ENCODE measurements at places on chromosomes 16 and 17.

- no peak for DNase-seq
- H3K27me3 ChIP-seq = no peaks in the 10 kb centered on the region
- no peak overlapping the region for H3K27ac ChIP-seq
- H3K4me1 ChIP-seq = no peaks in the 10 kb centered on the region
These were observed 115.9 kb upstream of the TNRC6C start for GRCh38 chr17:77842528-77843147.

DNA sequence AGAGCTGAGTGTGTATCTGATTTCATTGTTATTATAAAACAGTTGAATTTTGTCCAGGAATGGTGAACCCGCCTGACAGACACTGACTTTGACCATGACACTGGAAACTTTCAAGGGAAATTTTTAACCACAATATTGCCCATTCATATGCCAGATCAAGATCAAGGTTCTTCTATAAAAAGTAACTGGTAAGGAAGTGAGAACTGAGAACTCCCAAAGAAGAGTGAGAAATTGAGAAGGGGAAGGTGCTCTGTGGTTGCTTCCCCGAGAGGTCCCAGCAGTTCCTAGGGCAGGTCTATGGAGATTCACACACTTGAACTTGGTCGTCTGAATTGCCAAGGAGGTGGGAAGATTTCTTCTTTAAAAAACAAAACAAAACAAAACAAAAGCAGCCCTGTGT, 27.3 kb downstream of the SLC6A4 start:
- DNase-seq = no peak
- H3K27ac ChIP-seq = no peak overlapping the region
- H3K36me3 ChIP-seq = no peaks in the 10 kb centered on the region
- H3K4me1 ChIP-seq = no peaks in the 10 kb centered on the region
- H3K27me3 ChIP-seq = no peaks in the 10 kb centered on the region

DNA sequence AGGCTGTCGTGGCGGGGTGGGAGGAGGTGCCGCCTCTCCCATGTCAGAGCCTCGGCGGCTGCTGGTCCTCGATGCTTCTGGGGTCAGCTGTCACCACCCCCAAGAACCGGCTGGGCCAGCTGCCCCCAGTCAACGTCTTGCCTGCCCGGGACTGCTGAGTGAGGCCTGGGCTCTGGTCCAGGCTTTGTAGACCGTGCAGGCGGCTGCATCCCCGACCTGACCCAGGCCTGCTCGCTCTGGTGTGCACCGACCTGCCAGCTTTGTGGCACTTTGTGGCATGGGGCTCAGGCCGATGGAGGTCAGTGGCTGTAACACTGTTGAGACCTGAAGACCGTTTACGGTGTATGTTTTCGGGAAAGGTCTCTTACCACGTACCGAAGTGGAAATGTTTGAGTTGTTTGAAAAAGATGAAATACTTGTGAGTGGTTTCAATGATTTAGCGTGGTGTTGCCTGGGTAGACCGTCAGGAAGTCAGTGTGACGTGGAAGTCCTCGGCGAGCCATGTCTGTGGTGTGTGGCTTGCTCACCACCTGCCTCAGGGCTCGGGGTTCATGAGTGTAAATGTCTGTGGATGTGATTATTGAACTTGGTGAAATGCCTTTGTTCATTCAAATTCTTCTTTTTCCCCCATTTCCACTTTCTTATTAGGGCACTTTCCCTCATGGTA, 53.2 kb upstream of the ZNF750 start:
- H3K27me3 ChIP-seq = no peaks in the 10 kb centered on the region
- H3K4me1 ChIP-seq = no peaks in the 10 kb centered on the region
- no peak for DNase-seq
- H3K36me3 ChIP-seq = no peaks in the 10 kb centered on the region
- no peak overlapping the region for H3K4me3 ChIP-seq
- H3K27ac ChIP-seq = no peak overlapping the region

DNA sequence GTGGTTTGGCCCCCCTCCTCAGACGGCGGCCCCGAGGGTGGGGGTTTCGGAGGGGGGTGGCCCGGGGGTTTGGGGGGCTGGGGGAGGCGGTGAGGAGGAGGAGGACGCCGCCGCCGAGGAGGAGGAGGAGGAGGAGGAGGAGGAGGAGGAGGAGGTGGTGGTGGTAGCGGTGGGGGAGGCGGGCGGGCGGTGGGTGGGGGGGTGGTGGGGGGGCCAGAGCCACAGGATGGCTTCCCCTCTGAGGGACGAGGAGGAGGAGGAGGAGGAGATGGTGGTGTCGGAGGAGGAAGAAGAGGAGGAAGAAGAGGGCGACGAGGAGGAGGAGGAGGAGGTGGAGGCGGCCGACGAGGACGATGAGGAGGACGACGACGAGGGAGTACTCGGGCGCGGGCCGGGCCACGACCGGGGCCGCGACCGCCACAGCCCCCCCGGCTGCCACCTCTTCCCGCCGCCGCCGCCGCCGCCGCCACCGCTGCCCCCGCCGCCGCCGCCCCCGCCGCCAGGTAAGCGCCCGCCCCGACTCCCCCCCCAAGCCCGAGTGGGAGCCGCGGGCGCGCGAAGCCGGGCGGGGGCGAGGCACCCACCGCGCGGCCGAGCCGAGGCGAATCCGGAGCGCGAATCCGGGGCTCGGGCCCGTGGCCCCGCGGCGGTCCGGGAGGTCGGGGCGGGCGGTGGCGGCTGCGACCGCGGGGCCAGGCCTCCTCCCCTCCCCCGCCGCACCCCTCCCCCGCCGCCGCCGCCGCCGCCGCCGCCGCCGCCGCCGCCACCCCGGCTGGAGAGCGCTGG, 3.8 kb upstream of the CHD3 start:
- H3K4me3 ChIP-seq = peak overlapping the region; percentile 63
- H3K27ac ChIP-seq = no peak overlapping the region
- DNase-seq = no peak
- H3K27me3 ChIP-seq = no peaks in the 10 kb centered on the region
- peaks cover 2% of the 10 kb centered on the region for H3K36me3 ChIP-seq
- peaks cover 33% of the 10 kb centered on the region for H3K4me1 ChIP-seq

GRCh38 chr16:14088155-14088753, 17.1 kb downstream of the MRTFB start:
- no peak overlapping the region for H3K27ac ChIP-seq
- H3K4me3 ChIP-seq = no peak overlapping the region
- H3K36me3 ChIP-seq = no peaks in the 10 kb centered on the region
- H3K4me1 ChIP-seq = 0 out of 2 replicates have a peak, but pooled peaks cover 6% of the 10 kb centered on the region
- DNase-seq = no peak

DNA sequence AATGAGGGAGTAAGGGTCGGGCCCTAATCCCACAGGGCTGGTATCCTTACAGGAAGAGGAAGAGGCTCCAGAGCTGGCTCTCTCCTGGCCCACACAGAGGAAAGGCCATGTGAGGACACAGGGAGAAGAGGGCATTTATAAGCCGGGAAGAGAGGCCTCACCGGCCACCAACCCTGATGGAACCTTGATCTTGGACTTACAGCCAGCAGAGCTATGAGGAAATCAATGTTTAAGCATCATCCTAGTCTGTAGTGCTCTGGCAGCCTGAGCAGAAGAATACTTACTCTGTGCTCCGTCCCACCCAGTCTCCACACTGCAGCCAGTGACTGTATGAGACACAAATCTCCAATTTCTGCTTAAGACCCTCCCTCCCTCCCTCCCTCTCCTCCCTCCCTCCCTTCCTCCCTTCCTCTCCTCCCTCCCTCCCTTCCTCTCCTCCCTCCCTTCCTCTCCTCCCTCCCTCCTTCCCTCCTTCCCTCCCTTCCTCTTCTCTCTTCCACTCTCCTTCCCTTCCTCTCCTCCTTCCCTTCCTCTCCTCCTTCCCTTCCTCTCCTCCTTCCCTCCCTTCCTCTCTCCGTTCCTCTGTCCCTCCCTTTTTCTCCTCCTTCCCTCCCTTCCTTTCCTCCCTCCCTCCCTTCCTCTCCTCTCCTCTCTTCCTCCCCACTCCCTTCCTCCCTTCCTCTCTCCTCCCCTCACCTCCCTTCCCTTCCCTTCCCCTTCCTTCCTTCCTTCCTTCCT, 8.9 kb upstream of the TMEM220 start:
- H3K36me3 ChIP-seq = no peaks in the 10 kb centered on the region
- DNase-seq = no peak
- no peaks in the 10 kb centered on the region for H3K27me3 ChIP-seq
- no peaks in the 10 kb centered on the region for H3K4me1 ChIP-seq
- no peak overlapping the region for H3K27ac ChIP-seq

- H3K27ac ChIP-seq = no peak within 1 kb of the TSS
- H3K27me3 ChIP-seq = peaks cover 3% of the 10 kb centered on the region
- H3K36me3 ChIP-seq = no peaks in the 10 kb centered on the region
- DNase-seq = no peak
These were observed at the start of gene SLC22A31 for GRCh38 chr16:89200124-89200849. Gene SLC22A31 (minus strand): TSS chr16:89200537. CDS start chr16:89200501, 36 bp downstream.

DNA sequence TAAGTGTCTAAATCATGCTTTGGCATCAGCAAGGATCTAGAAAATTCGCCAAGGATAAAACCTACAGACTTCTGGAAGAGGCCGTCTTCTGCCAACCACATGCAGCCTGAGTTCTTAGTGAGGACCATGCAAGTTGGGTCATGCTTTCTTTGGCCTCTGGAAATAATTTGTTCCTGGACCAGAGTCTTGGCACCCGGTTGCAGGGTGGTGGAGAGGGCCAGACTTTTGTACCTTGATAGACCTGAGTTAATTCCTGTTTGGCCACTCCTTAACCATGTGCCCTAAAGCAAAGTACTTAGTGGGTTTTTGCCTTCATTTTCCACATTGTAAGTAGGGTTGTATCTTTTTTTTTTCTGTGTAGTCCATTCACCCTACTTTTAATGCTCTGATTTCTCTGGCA, 283.4 kb upstream of the IRX5 start:
- H3K36me3 ChIP-seq = no peaks in the 10 kb centered on the region
- H3K27ac ChIP-seq = no peak overlapping the region
- DNase-seq = no peak
- no peaks in the 10 kb centered on the region for H3K4me1 ChIP-seq
- no peak overlapping the region for H3K4me3 ChIP-seq

DNA sequence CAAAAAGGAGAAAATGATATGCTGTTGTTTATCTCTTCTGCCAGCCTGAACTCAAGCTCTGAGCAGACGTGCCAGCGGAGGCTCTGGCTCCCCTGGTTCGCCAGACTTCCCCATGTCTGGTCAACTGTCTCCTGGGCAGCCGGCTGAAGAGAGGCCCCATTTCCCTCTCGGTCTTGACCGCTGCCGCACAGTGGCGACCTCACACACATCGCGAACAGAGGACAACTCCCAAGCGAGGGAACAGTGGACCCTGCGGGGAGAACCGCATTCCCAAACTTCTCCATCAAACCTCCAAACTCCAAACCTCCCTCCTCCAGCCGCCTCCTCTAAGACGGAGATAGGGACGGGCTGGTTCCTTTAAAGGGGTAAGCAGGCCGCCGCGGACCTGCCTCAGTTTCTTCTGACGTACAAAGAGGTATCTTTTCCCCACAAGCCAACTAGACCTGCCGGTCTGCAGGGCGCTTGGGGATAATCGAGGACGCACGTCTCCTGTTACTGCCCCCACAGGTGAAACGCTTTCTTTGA, 24.9 kb upstream of the RFFL start:
- H3K36me3 ChIP-seq = no peaks in the 10 kb centered on the region
- DNase-seq = no peak
- no peaks in the 10 kb centered on the region for H3K27me3 ChIP-seq
- H3K4me1 ChIP-seq = peaks cover 20% of the 10 kb centered on the region
- peak overlapping the region; percentile 85 for H3K27ac ChIP-seq

- no peaks in the 10 kb centered on the region for H3K36me3 ChIP-seq
- no peaks in the 10 kb centered on the region for H3K4me1 ChIP-seq
- no peak for DNase-seq
These were observed 112.0 kb upstream of the CREBBP start for GRCh38 chr16:3992297-3993051.

DNA sequence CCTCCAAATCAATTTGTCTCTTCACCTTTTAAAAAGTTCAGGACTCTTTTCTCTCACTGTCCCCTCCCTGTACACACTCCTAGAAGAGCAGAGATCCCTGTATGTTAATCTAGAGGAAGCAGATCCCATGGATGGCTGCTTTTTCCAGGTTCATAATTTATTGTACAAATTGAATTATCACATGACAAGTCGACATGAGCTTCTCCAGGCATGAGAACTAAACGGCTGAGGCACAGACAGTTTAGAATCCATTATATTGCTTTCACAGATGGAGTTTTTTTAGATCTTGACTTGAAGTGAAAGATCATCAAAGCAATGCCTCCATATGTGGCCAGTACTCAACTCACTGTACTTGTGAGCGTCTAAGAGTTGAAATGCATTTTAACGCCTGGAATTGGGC, 47.9 kb downstream of the RGS9 start:
- H3K4me3 ChIP-seq = no peak overlapping the region
- peaks cover 5% of the 10 kb centered on the region for H3K27me3 ChIP-seq
- DNase-seq = no peak
- no peaks in the 10 kb centered on the region for H3K4me1 ChIP-seq
- H3K27ac ChIP-seq = no peak overlapping the region
- no peaks in the 10 kb centered on the region for H3K36me3 ChIP-seq

DNA sequence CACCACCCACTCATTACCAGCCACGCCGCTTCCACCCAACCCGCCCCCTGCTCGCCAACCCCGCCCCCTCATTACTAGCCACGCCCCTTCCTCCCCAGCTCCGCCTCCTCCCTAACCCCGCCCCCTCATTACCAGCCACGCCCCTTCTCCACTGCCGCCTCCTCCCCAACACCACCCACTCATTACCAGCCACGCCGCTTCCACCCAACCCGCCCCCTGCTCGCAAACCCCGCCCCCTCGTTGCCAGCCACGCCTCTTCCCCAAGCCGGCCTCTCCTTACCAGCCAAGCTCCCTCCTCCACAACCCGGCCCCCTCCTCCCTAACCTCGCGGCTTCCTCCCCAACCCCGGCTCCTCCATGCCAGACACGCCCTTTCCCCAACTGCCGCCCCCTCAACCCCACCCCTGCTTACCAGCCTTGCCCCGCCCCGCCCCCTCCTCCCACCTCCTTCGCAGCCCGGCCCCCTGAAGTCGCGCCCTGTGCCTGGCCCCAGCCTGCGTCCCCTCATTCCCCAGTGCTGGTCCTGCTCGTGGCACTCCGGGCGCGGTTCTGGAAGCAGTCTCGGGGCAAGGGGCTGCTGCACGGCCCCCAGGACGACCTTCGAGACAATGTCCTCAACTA, 7.3 kb downstream of the SLC22A31 start:
- H3K4me1 ChIP-seq = no peaks in the 10 kb centered on the region
- H3K4me3 ChIP-seq = no peak overlapping the region
- H3K27ac ChIP-seq = no peak overlapping the region
- H3K36me3 ChIP-seq = no peaks in the 10 kb centered on the region
- H3K27me3 ChIP-seq = no peaks in the 10 kb centered on the region

GRCh38 chr16:51851111-51851510, 695.8 kb downstream of the TOX3 start:
- no peaks in the 10 kb centered on the region for H3K27me3 ChIP-seq
- no peak overlapping the region for H3K4me3 ChIP-seq
- DNase-seq = no peak

DNA sequence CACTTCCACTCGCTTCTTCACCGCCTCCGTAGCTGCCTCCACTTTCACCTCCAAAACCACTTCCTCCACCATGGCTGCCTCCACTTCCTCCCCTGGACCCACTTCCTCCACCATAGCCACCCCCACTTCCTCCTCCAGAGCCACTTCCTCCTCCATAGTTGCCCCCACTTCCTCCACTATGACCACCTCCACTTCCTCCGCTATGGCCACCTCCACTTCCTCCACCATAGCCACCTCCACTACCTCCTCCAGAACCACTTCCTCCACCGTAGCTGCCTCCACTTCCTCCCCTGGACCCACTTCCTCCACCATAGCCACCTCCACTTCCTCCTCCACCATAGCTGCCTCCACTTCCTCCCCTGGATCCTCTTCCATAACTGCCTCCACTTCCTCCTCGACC, 4.5 kb downstream of the KRT9 start:
- no peaks in the 10 kb centered on the region for H3K36me3 ChIP-seq
- H3K27me3 ChIP-seq = peaks cover 3% of the 10 kb centered on the region
- H3K27ac ChIP-seq = no peak overlapping the region
- no peaks in the 10 kb centered on the region for H3K4me1 ChIP-seq

GRCh38 chr17:8794636-8795035, 4.5 kb downstream of the MFSD6L start:
- no peak overlapping the region for H3K4me3 ChIP-seq
- H3K4me1 ChIP-seq = no peaks in the 10 kb centered on the region
- no peak for DNase-seq
